ENCODE measurements at places on chromosomes 1 and 21.

DNA sequence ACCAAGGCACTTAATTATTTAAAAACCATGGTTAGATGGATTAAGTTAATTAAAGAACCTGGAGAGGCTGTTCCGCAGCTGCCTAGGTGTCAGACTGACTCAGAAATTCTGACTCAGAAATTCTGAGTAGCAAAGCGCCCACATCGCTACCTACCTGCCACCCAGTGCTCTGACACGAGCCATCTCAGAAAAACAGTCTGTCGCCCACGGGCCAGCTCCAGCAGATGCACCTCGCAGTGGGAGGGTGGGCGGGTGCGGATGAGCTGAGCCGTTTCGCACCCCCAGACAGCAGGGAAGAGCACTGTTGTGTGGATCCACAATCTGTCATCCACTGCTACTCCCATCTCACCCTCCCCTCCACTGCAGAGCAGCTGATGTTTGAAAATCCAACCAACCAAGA lies 13.5 kb downstream of the KCNK1 start:
- no peak for DNase-seq

- no peak for DNase-seq
These were observed 185.3 kb downstream of the CDC7 start for GRCh38 chr1:91685994-91686393.

DNA sequence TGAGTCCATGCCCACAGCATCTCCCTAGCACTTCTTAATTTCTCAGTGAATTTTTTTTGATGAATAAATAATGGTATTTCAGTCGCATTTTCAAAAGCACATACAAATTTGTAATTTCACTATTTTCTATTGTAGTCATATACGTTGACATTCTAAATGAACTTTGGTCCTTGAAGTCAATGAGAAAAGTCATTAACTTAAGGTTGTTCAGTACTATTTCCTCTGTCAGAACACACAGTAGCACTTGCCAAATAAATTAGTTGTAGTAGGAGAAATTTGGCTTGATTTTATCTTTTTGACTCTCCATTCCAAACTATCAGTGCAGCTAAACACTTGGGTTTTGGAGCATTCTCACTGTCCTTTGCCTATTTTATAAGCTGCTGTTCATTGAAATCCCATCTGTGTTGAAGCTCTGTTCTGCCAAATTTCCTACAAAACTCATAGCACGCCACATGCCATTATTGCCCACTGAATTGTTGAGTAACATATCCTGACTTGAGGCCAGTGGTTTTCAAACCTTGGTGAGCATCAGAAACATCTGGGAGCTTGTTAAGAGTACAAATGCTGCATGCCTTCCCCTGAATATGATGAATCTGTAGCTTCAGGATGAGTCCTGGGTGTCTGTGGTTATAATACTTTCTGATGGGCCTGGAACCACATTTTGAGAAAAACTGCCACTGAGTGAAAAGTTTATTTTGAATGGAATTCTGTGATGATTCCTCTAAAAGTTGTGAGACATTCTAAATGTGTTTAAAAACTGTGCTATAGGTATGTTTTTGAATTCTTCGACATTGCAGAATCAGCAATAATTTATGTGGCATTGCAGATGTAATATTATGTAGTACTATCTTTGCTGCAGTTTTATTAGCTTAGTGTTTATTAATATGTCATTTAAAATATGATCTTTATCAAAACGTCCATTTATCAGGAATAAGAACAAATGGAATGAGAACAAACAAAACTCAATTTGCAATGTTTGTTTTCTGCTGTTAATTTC lies 78.9 kb downstream of the DNM3 start:
- no peak for DNase-seq

- no peak for DNase-seq
These were observed 123.7 kb downstream of the FOXD2 start for GRCh38 chr1:47561523-47562007.
